Neural cell (in vitro differentiated cells): ENCODE measurements at places on chromosomes 13 and 19. TPM values are rescaled to one million over a fixed set of nuclear protein-coding genes. Genes with fewer than 3 reads are reported as not detected.

The HMG20B gene
- 17.3 and 22.6 TPM in 2 replicates for polyA plus RNA-seq

The ZNF541 gene
- not detected in 2 replicates for polyA plus RNA-seq

The ZNF284 gene
- polyA plus RNA-seq = 3.5 and 3.8 TPM in 2 replicates

The NHLRC3 gene
- 57.5 and 66.5 TPM in 2 replicates for polyA plus RNA-seq

The PABPC3 gene
- polyA plus RNA-seq = not detected in 2 replicates

The COMP gene
- not detected in 2 replicates for polyA plus RNA-seq

The CYSLTR2 gene
- 0.19 and 0.26 TPM in 2 replicates for polyA plus RNA-seq

The KASH5 gene
- polyA plus RNA-seq = 0.11 TPM in 1 of 2 replicates, not detected in the other

The LENG9 gene
- 0.58 and 0.82 TPM in 2 replicates for polyA plus RNA-seq

The LMTK3 gene
- polyA plus RNA-seq = 8.1 and 17.1 TPM in 2 replicates

The WASF3 gene
- 44.5 and 49.1 TPM in 2 replicates for polyA plus RNA-seq

The OSCAR gene
- 0.20 TPM in 1 of 2 replicates, not detected in the other for polyA plus RNA-seq

The RGL3 gene
- not detected in 2 replicates for polyA plus RNA-seq

The CLEC4G gene
- not detected in 2 replicates for polyA plus RNA-seq

The OLFM2 gene
- 68.6 and 75.7 TPM in 2 replicates for polyA plus RNA-seq
